Tibial artery (tissue), 4 donors: ENCODE measurements at places on chromosomes 5 and 9.

- no peak for DNase-seq
These were observed 412 bp downstream of the FGF18 start for GRCh38 chr5:171419688-171420430.

- DNase-seq, result no peak
These were observed 461.1 kb upstream of the NUDT12 start for GRCh38 chr5:104023739-104024138.

DNA sequence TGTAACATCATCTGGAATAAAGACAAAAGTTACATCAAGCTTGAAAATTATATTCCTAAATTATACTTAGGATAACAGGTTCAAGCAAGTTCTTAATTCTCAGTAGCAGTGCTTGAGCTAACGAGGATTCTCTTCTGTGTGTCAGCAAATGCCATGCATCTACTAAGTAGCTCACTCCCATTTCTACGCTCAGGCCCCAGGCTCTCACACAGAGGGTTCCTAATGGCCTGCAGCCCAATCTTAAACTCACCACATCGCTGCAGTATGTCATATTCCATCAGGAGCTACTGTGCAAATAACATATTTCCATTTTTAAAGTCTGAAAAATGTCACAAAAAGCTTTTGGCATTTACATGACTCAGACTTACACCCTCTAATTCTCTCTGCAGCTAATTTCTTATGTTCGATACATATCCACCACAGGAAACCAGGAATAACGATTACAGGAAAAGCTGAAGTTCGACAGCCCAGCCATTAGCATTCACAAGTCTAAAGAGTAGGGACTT lies 474.8 kb downstream of the EFNA5 start:
- DNase-seq, result no peak

DNA sequence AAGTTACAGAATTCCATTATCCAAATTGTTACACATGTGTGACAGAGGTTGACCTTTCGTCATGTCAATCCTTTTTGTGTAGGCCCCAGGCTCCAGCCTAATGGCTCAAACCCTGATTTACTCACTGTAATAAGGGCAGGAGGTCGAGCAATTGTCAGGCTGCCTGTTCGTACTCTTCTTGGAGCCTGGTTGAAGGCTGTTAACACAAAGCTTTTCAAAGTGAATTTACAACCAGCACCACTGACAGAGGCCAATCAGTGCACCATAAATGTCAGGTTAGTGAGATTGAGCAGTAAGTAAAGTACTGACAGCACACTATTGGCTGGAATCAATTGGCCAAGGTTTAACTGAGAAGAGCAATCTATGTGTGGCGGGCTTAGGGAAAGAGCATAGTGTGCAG lies 16.8 kb downstream of the PRDM6 start:
- DNase-seq, result no peak
